ENCODE measurements at places on chromosomes 7 and 10. TPM values are rescaled to one million over a fixed set of nuclear protein-coding genes. Genes with fewer than 3 reads are reported as not detected.

DNA sequence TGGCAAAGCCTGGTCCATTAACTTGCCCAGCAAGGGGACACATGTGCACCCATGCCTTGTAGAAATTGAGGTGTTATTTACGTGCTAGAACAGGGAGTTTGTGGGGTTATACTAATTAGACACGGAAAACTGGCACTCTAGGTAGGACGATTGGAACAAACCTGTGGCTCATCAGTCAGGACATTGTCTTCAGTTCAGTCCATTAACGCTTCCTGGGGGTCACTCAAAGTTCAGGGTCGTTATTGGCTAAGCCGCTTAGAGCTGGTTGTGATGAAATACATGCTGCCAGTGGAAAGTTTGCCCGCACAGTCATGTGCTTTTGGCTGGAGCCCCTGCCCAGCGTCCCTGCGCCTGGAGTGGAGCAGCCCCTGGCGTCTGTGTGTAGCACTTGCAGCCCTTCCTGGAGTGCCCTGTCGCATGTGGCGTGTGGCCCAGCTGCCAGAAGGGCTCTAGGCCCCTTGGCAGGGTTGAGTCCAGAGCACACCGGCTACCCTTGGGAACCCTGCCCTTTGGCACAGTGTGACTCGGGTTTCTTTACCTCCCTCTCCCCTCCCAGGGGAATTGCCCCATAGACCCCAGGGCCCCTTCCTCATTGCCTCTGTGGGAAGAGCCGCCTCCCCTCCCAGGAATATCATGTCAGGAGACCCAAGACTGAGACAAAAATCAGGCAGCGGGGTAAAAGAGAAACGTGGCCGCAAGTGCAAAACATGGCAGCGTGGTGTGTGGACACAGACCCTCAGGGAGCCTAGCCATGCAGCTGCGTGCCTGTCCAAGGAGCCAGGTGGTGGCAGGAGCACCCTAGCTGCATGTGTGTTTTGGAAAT is 9.8 kb downstream of the ZNF775 start:
- no peak for DNase-seq

- no peak for DNase-seq
These were observed 200.0 kb upstream of the BMPER start for GRCh38 chr7:33705333-33705833.

HIPK2 gene
- 9.8 TPM for total RNA-seq

DNA sequence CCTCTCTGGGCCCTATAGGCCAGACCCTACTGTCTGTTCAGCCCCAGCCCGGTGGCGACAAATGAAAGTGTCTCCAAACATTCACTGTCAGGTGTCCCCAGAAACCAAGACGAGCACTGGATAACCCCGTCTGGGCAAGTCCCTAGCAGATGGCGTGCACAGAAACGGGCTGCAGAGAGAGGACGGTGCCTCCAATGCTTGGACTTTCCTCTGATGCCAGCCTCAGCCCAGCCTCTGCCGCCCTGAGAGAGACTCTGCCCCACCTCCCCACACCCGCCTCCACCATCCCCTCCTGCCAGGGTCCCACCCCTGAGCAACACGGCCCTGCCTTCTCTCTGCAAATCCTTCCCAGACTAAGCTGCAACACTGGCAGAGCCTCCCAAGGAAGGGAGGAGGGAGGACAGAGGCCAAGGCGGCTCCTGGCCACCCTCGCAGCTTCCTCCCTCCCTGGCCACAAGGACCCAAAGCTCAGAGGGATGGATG is 7.4 kb upstream of the LFNG start:
- DNase-seq: no peak

DNA sequence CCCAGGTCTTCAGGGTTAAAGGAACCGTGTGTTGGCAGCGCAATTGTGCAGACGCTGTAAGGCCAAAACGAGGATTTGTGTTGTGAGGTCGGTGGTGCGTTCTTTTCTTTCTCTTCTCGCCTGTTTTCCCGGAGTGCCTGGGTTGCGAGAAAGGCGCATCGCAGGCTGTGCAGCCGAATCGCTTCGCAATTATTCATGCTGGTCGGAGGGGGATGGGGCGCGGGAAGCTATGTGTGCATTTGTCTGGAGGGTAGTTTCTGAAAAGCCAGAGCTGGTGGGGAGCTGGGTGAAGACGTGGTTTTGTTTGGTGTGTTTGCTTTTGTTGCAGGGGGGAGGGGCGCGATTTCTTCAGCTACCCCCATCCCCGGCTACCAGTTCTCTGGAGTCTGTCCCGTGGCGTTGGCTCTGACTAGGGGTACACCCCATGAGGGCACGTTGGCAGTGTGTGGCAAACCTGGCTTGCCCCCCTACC is 2.1 kb downstream of the MXI1 start:
- DNase-seq: no peak

VIPR2 gene
- total RNA-seq: 2.0 TPM

DNA sequence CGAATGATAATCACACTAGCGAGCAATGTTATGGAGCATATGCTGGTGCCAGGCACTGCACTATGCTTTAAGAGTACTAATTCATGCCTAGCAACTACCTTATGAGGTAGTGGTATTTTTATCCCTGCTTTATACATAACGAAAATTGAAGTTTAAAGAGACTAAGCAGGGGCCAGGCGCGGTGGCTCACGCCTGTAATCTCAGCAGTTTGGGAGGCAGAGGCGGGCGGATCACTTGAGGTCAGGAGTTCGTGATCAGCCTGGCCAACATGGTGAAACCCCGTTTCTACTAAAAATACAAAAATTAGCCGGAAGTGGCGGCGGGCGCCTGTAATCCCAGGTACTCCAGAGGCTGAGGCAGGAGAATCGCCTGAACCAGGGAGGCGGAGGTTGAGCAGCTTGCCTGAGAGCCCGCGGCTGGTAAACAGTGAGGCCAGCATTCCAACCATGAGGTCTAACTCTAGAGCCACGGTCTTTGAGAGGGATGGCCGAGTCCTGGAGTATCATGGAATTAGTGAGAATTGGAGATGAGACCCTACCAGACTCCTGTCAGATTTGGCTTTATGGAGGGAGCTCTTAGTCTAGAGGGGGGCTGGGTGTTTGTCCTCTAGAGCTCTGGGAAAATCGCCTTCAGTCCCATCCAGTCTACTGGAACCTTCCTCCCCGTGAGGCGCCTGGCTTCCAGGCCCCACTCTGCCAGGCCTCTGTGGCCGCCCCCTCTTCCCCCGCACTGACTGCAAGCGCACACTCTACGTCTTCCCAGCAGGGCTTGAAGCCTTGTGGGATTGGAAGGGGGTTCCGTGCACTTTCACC is 11.6 kb downstream of the TLX1 start:
- DNase-seq: no peak

DNA sequence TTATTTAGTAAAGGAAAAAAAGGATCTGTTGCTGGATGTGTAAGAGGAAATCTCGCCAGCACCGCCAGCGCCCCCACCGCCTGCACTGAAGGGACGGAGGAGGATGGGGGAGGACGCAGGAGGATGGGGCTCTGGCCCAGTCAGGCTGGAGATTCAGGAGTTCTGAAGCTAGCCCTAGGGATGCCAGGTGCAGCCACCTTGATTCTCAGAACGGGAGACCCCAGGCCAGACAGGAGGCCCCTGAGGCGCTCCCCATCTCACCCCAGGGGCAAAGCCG is 1.3 kb downstream of the CAMK2B start:
- DNase-seq: no peak

DNA sequence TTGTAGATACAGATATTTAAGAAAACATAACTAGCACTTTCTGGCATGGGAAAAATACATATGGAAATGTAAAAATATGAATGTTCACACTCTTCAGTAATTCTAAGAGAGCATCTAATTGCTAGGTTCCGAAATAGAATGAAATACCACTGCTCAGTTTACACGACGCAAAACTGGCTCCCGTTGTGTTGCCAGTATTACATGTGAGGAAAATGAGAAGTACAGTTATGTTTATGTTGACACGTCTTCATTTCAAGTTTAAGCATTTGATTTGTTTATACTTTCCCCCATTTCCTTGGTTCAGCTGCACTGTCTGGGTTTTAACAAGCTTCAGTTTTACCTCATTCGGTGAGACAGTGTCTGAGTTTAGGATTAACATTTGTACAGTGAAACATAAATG is 275.8 kb upstream of the SEMA3D start:
- DNase-seq: no peak

GRCh38 chr7:24319209-24319608 is 35.2 kb downstream of the NPY start:
- DNase-seq: no peak

C7orf33 gene
- not detected for total RNA-seq

- DNase-seq: no peak
These were observed 94.9 kb downstream of the STRA8 start for GRCh38 chr7:135328526-135328925.
